Fibroblast of skin of left quadriceps (primary cell): ENCODE measurements at places on chromosomes 3 and 15.

DNA sequence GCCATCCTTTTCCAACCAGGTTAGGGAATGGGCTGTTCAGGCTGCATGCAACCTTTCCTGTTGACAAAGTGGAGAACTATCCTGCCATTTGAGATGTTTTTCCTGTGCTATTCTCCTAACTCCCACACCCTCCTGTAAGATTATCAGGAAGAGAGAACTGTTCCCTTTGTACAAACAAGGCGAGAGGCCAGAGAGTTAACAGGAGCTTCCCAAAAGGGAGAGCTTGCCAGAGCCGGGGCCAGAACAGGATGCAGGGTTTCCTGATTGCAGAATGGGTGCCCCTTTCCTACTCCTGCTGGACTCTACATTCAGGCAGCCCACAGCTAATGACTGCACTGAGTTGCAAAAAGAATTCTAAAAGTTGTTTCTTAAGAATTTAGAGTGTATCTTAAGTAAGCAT, 17.1 kb downstream of the PML start:
- no peak for DNase-seq

- DNase-seq = no peak
These were observed 100.3 kb downstream of the APBA2 start for GRCh38 chr15:28986108-28986507.

GRCh38 chr3:168803536-168803935, 707.8 kb upstream of the GOLIM4 start:
- DNase-seq = no peak

DNA sequence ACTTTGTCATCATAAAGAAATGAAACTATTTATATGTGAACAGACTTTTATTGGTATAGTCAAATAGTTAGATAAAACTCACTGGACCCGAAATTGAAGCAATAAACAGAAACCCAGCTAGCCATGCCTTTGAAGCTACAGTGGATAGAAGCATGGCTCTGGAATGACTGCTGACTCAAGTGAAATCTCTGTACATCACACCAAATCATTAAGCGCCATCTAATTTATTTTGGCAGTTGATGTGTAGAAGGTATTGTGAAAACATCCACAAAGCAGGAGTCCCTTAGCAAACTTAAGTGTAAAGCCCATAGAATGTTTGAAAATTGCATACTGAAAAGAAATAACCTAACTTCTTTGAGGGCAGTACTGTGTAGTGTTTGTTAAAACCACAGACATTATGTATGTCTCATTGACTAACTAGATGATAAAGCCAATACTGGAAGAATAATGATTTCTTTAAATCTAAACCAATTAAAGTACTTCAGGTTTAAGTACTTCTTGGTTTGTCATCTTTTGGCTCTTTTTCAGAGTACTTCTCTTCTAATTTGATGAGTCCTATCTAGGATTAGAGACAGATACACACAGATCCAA, 42.8 kb upstream of the FBXL22 start:
- DNase-seq = no peak

GRCh38 chr15:22262613-22263020, 182.3 kb downstream of the OR4M2 start:
- DNase-seq = no peak

- no peak for DNase-seq
These were observed 37.6 kb downstream of the PIAS1 start for GRCh38 chr15:68091743-68092142.

- no peak for DNase-seq
These were observed 166.4 kb upstream of the NR2E3 start for GRCh38 chr15:71643918-71644317.

- no peak for DNase-seq
These were observed 4.3 kb downstream of the ONECUT1 start for GRCh38 chr15:52785672-52786406.

DNA sequence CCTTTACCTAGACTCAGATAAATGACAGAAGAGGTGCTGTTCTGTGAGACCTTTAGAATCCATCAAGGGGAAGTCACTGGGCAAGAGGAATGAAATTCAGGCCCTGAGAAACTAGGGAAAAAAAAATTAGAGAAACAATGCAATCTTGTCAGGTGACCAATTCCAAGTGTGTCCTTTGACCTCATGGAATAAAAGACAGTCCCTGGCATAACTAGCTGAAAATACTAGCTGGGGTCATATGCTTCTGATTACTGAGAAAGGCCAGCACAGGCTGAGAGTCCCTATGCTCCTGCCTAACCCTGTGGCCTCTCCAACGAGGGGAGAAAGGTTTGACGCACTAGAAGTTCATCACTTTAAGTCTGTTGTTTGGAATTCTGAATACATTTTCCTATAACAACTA, 167.3 kb downstream of the XXYLT1 start:
- DNase-seq = no peak

DNA sequence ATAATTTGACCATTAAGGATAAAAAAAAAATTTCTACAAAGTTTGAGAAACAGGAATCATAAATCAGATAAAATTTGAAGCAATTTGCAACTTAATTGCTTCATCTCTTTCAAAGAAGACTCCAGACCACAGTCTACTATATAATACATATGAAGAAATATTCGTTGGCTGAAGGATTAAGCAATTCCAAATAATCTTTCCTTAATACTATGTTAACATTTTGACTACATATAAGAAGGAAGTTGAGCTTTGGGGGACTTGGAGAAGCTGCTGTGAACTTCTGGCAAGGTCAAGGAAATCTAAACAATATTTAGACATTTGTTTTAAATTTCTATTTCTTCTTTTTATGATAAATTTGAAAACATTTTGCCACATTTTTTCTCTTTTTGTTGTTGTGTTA, 13.5 kb upstream of the GABRR3 start:
- no peak for DNase-seq

- no peak for DNase-seq
These were observed 285.7 kb upstream of the MME start for GRCh38 chr3:154794391-154794790.

- no peak for DNase-seq
These were observed 434.1 kb downstream of the OCA2 start for GRCh38 chr15:27665002-27665401.

GRCh38 chr3:71402911-71403310, 180.6 kb downstream of the FOXP1 start:
- DNase-seq = no peak

- peak; percentile 56 for DNase-seq
These were observed 52.0 kb downstream of the SMAD3 start for GRCh38 chr15:67117370-67117769.

GRCh38 chr3:177598097-177598833, 401.0 kb upstream of the TBL1XR1 start:
- DNase-seq = no peak

- DNase-seq = peak; percentile 13
These were observed 56.1 kb upstream of the PLXNA1 start for GRCh38 chr3:126926684-126927400.

GRCh38 chr3:12799525-12800440, 3.3 kb downstream of the CAND2 start:
- no peak for DNase-seq

GRCh38 chr3:160725338-160725737, 30.7 kb upstream of the PPM1L start:
- DNase-seq = no peak

DNA sequence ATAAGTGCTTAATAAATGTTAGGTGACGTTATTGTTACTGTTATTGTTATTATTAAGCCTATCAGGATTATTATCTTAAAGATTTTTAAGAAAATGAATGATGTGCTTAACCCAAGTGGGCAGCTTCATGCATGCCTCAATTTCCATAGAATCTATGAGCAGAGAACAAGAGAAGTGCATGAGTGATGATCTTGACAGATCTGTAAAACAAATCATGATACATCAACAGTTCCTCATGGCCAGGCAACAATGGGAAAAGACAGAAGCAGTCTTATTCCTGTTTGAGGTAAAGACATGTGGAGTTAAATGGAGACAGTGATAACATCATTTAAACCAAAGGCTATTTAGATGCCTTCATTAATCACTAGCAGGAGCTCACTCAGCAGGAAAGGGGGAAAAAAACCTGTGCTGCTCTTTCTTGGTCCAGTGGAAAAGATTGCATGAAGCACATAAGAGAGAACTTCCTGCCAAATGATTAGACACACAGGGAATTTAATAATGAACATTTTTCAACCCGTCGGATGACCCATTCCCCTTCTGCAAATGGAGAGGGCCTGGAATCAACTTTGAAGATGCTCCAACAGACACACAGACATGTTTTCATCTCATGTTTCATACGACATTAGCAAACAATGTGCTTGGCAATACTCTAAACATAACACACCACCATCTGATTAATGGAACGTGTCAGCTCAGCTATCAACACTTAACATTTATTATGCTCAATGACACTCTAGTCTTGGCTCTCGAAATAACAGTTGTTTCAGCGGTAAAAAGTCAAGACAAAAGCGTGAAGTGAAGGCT, 212.2 kb upstream of the LRRN1 start:
- peak; percentile 42 for DNase-seq

DNA sequence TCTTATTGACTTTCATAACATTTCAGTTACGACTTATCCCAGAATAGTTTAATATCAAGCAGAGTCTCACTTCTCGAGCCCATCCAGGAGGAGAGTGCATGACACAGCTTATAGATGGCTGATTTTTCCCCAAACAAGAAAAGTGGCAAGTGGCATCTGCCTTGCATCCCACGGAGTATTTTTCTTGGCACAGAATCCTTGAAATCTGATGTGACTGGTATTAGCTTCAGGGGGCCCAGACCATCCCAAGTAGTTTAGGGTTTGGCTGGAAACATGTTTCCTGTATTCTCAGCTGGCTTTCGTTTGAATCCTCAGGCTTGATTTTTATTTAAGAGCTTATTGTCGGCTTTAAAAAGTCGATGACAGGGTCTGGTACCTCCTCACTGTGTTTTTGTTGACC, 20.7 kb upstream of the FBXL22 start:
- DNase-seq = no peak

DNA sequence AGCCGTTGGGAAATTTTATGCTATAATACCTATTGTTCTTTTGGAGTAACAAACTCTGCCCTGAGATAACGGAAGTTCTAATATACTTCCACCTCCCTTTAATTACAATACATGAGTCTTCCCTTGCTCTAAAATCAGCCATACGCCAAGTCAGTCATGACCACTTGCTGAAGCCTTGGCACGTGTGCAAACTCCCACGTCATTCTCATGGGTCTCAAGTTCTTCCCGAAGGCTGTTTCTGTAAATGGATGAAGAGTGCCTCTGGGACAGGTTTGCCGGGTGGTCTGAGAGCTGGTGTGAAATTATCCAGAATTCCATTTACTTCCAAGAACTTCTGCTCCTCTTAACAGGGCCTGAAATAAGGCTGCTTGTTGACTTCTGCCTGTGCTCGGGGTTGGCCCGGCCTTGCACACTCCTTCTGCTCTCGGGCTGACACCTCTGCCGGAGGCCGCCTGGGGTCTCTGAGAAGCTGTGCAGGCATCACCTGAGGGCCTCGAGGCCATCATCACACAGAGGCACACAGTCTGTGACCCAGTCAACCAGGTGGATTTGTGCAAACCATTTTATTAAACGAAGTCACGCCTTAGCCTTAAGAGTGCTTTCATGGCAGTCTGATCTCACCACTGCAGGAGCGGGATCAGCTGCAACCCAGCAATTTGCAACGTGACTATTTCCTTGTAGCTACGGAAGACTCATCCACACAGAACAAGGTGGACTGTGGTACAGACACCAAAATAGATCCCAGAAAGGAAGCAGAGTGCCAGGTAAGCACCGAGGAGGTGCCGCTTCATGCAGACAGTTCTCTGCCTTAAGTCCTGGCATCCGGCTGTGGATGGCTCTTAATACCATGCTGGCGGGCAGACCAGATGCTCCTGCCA, 120.1 kb downstream of the ADAMTS17 start:
- no peak for DNase-seq

- DNase-seq = no peak
These were observed 385.9 kb downstream of the RAP2B start for GRCh38 chr3:153547970-153548369.

- DNase-seq = peak; percentile 47
These were observed 9.8 kb downstream of the RAB27A start for GRCh38 chr15:55279746-55280351.

GRCh38 chr3:122366379-122366749, 16.7 kb downstream of the MIX23 start:
- DNase-seq = no peak

DNA sequence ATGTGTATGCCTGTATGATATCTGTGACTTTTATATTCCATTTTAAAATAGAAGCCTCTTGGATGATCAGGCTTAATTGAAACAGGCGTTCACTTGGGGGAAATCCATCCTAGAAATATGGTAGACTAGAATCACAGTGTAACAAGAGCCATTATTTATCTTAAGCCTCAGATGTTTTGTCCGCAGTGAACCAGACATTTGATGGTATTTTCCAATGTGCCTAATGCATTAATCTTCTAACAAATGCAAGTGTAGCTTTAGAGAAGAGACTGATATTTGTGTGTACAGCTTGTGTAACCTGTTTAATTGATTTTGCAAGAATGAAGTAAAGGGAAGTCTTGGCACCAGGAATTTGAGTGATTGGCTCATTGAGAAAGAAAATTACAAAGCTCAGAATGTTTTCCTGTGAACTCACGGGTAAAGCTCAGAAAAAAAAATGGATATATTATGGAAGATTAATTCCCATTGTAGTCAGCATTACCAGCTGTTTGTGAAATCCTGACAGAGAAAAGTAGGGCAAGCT, 155.7 kb downstream of the SV2B start:
- no peak for DNase-seq

DNA sequence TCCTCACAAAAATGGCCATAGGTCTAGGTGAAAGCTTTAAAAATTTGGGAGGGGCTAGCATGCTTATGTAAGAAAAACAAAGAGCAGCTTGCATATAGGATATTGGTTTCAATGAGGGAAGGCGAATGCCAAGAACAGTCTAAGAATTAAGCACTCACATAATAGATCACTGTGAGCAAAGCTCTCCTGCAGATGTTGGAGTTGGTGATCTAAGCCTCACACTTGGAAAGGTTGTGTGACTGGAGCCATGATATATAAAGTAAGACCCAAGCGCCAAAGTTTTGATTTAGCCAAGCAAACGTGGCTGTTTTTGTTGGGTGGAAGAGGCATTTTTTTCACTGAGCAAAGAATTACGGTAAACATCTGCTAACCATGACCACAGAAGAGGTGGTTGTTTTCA, 237.5 kb downstream of the FOXP1 start:
- DNase-seq = no peak

GRCh38 chr15:40857601-40858341, 13.9 kb downstream of the SPINT1 start:
- DNase-seq = peak; percentile 30

DNA sequence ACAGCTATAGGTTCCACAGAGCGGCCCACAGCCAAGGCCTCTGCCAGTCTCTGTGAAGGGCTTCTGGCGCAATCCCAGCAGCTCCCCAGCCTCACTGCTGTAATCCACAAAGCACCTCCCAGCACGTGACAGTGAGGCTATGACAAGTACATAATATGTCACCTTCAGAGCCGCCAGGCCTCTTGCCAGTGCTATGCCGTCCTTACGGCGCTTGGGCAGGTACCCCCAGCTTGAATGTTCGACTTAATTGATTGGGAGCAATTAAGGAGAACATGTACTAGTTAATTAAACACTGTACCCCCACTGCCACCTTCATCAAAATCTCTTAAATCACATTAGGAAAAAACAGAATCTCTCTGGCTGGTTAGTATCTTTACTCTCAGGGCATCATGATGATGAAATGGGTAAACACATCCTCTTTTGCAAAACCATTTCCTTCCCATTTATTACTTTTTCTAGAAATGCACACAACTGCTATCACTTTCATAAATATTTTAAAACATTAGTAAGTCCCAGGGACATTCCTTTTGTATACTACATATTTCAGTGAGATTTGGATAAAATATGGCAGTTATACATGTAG, 169.9 kb downstream of the XXYLT1 start:
- DNase-seq = peak; percentile 76

- DNase-seq = peak; percentile 65
These were observed 17.9 kb upstream of the CRABP1 start for GRCh38 chr15:78322243-78322642.
